Caco-2 (cell line): ENCODE measurements at places on chromosomes 16 and 17. TPM values are rescaled to one million over a fixed set of nuclear protein-coding genes. Genes with fewer than 3 reads are reported as not detected.

GRCh38 chr16:5575646-5576245, 478.2 kb upstream of the EEF2KMT start:
- no peak for DNase-seq

GRCh38 chr16:19809121-19809635, 75.5 kb downstream of the GPRC5B start:
- DNase-seq, result no peak

- DNase-seq, result peak; percentile 84
Measured at GRCh38 chr17:35731239-35731916, at the start of gene RASL10B. TSS of gene RASL10B (plus strand) at chr17:35731639. CDS start at chr17:35735185, 3,546 bp downstream.

- no peak for DNase-seq
Measured at GRCh38 chr16:50185005-50185505, 31.9 kb downstream of the TENT4B start.

DNA sequence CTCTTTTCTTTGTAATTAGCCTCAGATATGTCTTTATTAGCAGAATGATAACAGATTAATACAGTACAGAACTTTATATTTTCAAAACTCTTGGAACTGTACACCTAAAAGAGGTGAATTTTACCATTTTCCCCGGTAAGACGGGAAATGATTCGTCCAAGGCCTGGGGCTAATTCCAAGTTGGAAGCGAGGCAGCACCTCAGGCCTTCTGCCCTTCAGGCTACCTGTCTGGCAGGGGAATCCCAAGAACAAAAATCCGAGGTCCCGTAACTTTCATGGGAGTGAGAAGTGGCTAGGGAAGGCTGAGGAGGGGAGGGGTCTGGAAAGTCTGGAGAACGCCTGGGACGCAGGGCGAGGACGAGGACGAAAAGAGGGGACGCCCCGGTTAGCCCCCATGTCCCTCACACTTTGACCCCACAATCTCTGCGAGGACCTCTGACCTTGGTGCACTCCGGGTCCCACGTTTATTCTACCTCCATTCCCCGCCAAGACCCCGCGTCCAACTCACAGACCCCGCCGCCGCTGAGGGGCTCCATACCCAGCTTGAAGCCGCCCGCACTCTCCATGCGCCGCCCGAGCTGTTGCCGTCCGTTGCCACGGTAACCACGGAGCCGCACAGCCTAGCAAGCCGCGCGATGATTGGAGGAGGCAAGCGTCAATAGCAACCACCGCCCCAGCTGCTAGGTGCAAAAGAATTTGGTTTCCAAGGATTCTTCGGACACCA, at the start of gene HYDIN:
TSS of gene HYDIN (minus strand) at position 601 of the 724 bp plus-strand sequence. CDS start 43,827 bp downstream, outside the sequence.
- peak; percentile 88 for DNase-seq

- no peak for DNase-seq
Measured at GRCh38 chr16:84461413-84462295, 42.8 kb downstream of the MEAK7 start.

- no peak for DNase-seq
Measured at GRCh38 chr16:46850619-46851555, 19.9 kb upstream of the C16orf87 start.

- no peak for DNase-seq
Measured at GRCh38 chr16:4318451-4318910, 2.6 kb downstream of the GLIS2 start.

GRCh38 chr16:70374213-70374612, 27.5 kb downstream of the DDX19A start:
- DNase-seq, result no peak

DNA sequence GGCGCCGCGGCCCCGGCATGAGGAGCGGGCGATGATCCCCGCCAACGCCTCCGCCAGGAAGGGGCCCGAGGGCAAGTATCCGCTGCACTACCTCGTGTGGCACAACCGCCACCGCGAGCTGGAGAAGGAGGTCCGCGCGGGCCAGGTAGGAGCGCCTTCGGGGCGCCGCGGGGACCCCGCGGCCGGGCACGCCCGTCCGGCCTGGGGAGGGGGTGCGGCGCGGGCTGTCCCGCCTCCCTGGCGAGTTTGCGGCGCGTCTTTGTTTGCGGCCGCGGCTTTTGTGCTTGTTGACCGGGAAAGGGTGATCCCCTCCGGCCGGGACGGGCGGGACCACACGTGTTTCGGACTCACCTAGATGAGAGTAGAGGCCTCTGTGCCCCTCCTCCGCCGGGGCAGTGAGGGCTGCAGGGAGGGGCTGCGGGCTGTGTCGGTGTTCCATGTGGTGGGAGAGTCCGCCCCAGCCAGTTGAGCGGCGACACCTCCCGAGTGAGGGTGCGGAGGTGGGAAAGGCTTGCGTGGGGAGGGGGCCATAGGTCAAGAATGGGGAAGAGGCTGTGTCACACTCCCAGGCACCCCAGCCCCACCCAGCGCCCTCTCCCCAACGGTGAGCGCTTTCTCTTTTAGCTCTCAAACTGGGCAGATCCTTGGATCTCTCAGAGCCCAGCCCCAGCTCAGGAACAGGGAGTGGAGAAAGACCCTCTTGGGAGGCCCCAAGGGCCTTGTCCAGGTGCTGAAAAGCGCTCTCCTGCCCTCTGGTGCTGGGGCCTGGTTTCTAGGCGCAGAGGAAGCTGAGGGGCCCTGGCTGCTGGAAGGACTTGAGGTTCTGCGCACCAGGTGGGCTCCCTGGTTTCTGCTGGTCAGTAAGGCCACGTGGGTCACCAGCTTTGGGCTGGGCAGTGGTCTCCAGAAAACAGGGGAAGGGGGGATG, 923 bp downstream of the ANKRD13B start:
- DNase-seq, result peak; percentile 65

DNA sequence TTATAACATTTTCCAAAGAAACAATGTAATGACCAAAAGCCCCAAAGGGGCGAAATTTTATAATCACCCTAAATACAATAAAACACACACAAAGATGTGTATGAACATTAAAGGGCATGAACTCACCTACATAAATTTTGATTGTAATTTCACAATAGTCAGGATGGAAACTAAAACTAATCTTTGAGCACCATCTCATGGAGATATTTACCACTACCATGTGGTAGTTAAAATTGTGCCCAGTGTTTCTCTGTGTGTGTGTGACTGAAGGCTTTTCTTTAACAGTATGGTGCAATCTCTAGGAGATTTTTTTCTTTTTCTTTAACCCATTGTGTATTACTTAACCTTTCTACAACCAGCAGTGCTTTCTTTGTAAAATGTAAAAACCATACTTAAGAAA, 19.7 kb upstream of the MEIOC start:
- DNase-seq, result no peak

GRCh38 chr16:27330542-27330941, 16.8 kb downstream of the IL4R start:
- no peak for DNase-seq

GRCh38 chr17:79563237-79564013, 47.4 kb downstream of the RBFOX3 start:
- DNase-seq, result no peak

GRCh38 chr16:79090966-79091365, 509.6 kb downstream of the MAF start:
- DNase-seq, result no peak

DNA sequence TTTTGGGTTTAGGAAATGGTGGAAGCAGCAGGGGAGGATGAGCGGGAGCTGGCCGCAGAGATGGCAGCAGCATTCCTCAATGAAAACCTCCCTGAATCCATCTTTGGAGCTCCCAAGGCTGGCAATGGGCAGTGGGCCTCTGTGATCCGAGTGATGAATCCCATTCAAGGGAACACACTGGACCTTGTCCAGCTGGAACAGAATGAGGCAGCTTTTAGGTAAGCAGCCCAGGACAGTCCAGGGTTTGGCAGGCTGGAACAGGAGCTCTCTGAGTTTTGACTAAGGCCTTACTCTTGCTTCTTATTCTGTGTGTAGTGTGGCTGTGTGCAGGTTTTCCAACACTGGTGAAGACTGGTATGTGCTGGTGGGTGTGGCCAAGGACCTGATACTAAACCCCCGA, 41.4 kb downstream of the SF3B3 start:
- no peak for DNase-seq

ZG16B gene
- 0.34 TPM in 1 of 2 replicates, not detected in the other for total RNA-seq

ARHGDIG gene
- 1.9 and 2.1 TPM in 2 replicates for total RNA-seq

HCRT gene
- total RNA-seq, result not detected in 2 replicates

SLC35G6 gene
- total RNA-seq, result not detected in 2 replicates

KRT9 gene
- total RNA-seq, result not detected in 2 replicates

MEIOB gene
- not detected in 2 replicates for total RNA-seq

EPN3 gene
- 49.4 and 53.2 TPM in 2 replicates for total RNA-seq
